Activated gamma-delta T cell (primary cell): ENCODE measurements at places on chromosomes 16 and 17.

- DNase-seq = no peak
Observed at GRCh38 chr16:56246051-56246817, 54.9 kb downstream of the GNAO1 start.

DNA sequence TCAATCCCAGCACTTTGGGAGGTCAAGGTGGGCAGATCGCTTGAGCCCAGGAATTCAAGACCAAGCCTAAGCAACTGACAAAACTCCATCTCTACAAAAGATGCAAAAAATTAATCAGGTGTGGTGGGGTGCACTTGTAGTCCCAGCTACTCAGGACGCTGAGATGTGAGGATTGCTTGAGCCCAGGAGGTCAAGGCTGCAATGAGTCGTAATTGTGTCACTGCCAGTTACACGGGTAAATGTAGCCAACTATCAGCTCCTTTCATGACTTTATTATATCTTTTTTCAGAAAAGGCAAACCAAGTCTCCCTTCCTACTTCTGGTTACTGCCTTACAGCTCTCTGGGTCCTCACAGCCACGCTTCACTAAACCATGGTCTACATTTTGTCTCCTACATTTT lies 4.0 kb downstream of the SDF2 start:
- no peak for DNase-seq

DNA sequence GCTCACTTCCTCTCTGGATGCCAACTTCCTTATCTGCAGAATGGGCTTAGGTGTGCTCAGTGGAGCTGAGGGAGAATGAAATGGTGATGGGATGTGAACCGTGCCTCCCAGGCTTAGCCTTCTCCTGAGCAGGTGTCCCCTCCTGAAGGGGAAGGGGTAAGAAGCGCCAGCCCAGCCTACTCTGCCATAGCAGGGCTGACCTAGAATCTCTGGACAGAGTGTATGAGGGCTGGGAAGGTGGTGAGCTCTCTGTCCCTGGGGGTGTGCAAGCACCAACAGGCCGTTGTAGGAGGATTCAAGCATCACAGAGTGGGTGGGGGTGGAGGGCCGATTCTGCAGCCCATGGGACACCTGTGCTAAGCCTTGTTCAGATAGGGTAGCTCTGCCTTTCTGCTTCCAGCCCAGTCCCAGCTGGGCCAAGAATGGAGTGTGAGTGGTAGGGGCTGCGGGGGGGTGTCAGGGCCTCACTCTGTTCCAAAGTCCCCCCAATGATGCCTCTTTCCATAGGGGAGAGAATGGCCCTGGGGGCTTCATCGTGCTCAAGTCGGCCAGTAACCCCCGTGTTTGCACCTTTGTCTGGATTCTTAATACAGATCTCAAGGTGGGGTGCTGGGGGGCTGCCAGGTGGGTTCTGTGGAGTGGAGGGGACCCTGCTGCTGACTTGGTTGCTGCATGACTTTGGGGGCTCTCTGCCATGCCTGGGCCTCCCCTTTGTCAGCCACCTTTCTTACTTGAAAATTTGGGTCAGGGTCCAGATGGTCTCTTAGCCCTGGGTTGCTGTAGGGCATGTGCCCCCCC lies 3.2 kb upstream of the TCAP start:
- DNase-seq = no peak

DNA sequence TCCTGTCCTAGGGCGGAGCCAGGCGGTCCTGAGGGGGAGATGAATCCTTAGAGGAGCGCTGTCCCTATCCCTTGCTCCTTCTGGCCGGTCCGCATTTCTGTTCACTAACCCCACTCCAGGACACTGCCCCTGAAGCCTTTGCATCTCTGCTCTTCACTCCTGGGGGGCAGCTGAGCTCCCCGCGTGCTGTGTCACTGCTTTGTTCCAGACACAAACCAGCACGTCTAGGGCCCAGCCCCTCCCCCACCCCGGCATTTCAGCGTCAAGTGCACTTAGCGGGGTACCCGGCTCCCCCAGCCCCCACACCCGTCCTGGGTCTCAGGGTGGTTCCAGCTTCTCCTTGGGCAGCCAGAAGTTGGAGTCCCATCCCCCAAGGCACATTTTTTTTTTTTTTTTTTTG lies 8.9 kb downstream of the CORO6 start:
- DNase-seq = no peak

DNA sequence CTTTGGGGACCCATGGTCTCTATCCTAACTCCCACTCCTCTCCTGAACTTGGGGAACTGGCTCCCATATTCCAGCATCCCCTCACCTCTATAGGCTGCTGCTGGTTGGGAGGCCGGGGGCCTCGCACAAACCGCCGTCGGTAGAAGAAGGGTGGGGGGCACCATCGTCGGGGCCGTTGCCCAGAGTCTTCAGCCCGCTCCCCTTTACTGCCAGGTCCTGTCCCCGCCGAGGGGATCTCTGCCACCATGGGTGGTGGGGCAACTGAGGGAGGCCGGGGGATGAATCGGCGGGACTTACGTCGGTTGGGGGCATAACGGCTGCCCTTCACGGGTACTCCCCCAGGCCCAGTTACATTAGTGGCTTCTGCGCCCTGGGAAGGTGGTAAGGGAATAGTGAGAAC lies 4.3 kb downstream of the YBX2 start:
- DNase-seq = no peak

- DNase-seq = no peak
Observed at GRCh38 chr17:57629470-57629869, 115.6 kb downstream of the CCDC182 start.

DNA sequence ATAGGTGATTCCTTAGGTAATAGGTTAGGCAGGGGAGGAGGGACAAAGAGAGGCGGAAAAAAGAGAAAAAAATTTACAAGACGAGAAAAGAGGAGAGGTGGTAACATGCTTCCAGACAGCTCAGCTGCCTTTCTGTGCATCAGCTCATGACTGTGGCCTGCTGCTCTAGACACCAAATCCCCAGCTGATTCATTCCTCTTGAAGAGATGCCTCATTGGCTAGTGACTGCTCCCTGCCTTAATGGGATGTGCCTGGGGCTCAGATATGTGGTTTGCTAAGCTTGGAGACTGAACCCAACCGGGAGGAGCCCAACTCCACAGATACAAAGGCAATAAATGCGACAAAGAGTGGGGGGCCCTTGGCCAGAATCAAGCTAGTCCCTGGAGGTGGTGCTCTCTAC lies 105.9 kb upstream of the FAM20A start:
- no peak for DNase-seq

DNA sequence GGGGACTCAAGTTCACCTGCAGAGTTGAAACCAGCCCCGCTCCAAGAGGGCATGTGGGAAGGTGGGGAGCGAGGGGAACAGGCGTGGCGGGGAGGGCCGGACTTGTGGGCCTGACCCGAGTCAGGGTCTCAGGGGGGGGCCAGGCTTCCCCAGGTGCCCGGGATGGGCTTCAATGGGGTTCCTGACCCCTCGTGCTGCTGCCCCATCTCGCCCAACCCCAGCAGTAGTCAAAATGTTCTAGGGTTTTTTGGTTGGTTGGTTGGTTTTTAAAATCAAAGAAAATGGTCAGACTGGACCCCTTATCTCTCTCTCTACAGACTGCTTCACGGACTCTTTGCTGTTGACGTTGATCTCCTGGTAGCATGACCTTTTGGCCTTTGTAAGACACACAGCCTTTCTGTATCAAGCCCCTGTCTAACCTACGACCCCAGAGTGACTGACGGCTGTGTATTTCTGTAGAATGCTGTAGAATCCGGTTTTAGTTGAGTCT lies 69.5 kb downstream of the AMFR start:
- DNase-seq = no peak

- no peak for DNase-seq
Observed at GRCh38 chr16:75252946-75253911, 1.8 kb upstream of the BCAR1 start.

- no peak for DNase-seq
Observed at GRCh38 chr17:30041551-30041950, 75.1 kb upstream of the NSRP1 start.

- no peak for DNase-seq
Observed at GRCh38 chr17:75111777-75112335, 2.1 kb downstream of the ARMC7 start.

DNA sequence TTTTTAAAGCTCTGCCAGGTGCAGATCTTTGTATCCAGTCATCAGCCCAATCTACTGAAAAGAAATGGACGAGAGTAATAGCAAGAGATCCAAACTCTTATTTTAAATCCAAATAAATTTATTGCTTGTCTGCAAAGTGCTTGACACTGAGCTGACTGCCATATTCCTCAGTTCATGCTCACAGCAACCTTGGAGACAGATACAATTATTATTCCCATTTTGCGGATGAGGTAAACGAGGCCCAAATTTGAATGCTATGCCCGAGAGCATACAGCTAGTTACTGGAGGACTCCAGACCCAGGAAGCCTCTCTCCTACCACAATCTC lies 620 bp downstream of the NOB1 start:
- DNase-seq = no peak

GRCh38 chr17:83080858-83081683 lies 1.7 kb downstream of the METRNL start:
- DNase-seq = peak; percentile 55

- no peak for DNase-seq
Observed at GRCh38 chr17:10116753-10117420, 81.5 kb downstream of the GAS7 start.
